Activated CD8-positive, alpha-beta T cell treated with anti-CD3 and anti-CD28 coated beads, Interleukin-2, amount 10 ng/mL, durations not matched to agents 7 days and 5 days (primary cell): ENCODE measurements at places on chromosomes 5 and 9. TPM values are rescaled to one million over a fixed set of nuclear protein-coding genes. Genes with fewer than 3 reads are reported as not detected.

SECISBP2 gene
- total RNA-seq: 37.5 TPM

DNA sequence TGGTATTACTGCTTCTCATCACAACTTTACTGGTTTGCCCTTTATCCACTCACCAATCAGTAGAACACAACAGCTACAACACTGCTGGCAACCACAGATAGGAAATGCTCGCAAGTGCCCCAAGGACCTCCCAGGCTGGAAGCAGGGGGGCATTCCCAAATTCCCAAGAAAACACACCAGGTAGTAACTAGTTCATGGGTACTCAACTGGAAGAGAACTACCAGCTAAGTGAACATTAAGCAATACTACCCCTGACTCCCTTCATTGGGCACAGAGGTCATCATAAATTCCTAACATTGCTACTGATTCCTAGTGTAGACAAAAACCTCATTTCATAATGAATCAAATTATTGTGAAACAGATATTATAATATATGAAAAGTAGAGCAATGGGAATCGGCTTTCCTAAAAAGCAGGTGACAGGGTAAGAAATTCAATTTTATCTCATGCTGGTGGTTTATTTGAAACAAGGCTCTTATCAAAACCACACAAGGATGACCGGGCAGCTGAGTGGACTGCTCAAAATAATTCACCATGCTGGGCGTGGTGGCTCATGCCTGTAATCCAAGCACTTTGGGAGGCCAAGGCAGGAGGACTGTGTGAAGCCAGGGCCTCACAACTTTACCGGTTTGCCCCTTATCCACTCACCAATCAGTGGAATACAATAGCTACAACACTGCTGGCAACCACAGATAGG is 81.6 kb downstream of the TLE1 start:
- DNase-seq: no peak

DNA sequence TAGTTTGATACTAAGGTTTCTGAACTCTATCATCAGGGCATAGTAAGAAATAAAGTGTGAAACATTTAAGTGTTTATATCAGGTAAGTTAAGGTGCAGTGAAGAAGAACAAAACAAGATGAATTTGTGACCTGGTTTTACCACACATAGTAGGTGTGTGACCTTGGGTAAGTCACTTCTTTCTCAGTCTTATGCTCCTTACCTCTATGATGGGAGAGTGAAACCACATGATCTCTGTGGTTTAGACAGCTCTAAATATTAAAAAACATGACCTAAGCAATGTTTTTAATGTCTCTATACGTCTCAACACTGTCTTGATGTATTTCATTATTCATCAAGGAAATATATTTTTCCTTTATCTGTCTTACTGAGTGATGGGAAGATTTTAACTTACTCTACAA is 629.6 kb upstream of the DMAC1 start:
- no peak for DNase-seq

DNA sequence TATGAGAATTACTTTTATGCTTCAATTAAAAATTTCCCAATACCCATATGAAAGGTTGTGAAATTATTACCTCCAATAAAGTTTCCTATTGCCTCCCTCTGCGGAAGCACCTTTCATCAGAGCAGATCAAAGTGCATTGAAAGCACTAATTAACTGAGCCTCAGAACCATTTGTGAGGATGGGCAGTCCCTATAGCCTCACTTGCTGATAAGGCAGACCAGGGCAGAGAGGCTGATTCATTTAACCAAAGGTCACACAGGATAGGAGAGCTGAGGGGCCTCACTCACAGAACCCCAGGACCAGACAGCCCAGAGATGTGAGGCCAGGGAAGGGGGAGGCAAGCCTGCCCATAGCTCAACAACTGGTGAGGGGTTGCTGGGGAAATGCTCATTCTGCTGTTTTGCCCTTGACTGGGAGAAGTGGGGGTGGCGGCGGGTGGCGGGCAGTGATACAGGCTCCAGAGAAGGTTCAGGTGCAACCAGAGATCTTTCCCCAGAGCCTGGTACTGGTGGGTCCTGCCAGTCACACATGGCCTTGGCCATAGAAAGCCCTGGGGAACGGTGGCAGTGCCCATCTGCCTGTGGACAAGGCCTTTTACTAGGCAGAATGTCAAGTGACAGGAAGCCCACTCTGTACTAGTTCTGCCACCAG is 57.9 kb downstream of the MACROH2A1 start:
- no peak for DNase-seq

FGD3 gene
- total RNA-seq: 104 TPM

- DNase-seq: peak; percentile 62
These were observed 100.8 kb upstream of the DHFR start for GRCh38 chr5:80755626-80756025.

- DNase-seq: no peak
These were observed 864.6 kb upstream of the ACO1 start for GRCh38 chr9:31519826-31520225.
